Stimulated activated CD8-positive, alpha-beta memory T cell treated with anti-CD3 and anti-CD28 coated beads, Interleukin-4, amount 100 ng/mL, for 4 hours (primary cell): ENCODE measurements at places on chromosomes 7 and 10.
A peak's percentile ranks its signal among the peaks of the same experiment; 100 is the strongest.

GRCh38 chr10:132155723-132156381, 30.9 kb upstream of the DPYSL4 start:
- DNase-seq, result no peak

- DNase-seq, result no peak
Measured at GRCh38 chr7:11078247-11078834, 104.7 kb downstream of the PHF14 start.

DNA sequence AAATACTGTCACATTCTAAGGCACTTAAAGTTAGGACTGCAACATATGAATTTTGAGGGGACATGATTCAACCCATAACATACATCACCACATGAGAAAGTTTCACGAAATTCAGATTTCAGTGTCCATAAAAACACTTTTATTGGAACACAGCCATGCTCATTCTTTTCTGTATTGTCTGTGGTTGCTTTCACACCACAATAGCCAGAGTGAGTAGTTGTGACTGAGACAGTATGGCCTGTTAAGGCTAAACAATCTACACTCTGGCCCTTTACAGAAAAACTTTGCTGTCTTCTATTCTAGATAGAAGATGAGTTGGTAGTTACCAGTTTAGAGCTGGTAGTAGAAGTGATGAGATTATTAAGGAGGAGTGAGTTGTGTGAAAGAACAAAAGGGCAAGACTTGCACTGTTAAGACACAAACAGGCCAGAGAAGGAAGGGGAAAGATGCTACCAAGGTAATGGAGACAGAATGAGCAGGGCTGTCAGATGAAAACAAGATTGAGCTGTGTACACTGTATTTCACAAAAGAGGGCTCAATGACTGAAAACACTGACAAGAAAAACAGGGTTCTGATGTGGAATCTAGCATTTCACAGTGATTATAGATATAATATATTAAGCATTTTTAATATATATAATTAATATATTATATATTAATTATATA, 108.6 kb downstream of the PPP1R3A start:
- no peak for DNase-seq

DNA sequence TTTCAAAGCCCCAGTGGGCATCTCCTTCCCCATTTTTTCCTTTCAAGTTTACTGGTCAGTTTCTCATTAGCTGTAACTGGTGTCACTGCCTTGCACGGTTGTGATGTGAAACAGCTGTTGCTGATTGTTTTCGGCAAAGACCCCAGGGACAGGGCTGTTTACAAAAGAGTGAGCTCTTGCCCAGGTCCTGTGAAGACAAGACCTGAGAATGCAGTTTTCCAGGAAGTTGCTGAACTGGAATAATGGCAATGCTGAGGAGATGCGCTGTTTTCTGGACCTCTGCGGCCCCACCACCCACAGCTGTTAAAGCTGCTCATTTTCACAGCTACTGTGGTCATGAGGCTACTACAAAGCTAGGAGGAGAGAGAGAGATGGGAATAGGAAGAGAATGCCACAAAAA, 116.6 kb upstream of the RSU1 start:
- DNase-seq, result no peak

DNA sequence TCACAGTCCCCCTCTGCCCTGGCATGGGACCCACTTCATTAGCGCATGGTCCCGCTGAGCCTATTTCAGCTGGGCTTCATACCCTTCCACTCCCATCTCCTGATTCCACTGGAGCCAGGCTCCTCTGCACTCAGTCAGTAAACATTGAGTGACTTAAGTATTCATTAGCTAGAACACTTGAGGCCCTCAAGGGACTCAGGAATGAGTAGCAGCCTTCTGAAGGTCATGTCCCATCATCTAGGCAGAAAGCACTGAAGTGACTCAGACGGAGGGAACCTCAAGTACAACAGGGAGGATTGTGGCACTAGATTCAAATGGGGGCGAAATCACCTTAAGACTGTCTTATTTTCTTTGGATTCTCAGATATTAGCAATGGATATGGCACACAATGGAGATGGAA, 186.6 kb upstream of the INHBA start:
- no peak for DNase-seq

DNA sequence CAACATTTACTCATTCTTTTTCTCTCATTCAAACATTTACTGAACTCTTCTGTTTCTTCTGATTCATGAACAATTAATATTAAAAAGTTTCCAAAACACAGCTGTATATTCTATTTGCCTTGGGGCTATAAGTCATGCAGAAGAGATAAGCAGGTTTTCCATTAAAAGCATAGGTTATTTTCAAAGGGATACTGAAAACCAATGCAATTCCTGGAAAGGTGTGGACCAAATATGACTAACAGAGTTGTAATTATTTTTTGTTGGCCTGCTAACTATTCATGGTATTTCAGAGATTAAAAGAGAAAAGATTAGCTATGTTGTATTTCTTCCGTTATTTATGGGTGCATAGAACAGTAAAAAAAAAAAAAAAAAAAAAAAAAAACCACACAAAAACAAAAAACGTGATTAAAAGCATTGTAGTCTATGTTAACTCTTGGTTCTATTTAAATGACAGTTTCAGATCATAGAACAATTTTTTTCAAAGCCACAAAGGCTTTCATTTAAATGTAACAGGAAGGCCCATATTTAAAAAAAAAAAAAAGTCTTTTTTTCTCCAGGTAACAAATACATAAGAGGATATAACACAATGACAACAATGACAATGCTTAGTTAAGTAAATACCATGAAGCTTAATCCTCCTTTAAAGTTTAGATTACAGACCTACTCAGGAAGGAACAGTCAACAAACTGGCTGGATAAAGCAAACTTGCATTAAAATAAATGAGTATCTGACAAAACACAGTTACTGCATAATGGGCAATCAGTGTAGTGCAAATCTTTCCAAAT, 1042.9 kb downstream of the GATA3 start:
- no peak for DNase-seq

DNA sequence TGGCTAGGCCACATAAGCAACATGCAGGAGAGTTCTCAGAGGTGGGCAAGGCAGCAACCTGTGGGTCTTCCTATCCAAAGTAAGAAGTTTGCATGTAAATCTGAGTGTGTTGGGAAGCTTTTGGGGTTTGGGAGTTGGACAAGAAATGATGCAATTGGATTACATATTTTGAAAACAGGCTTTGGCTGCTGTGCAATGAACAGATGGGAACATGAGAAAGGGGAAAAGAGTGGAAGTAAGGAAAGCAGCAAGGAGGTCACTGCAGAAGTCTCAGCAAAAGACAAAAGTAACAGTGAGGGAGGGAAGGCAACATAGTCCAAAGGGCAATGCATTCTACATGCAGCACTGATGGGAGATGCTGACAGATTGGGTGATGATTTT, 61.1 kb upstream of the C10orf90 start:
- no peak for DNase-seq

- peak; percentile 19 for DNase-seq
Measured at GRCh38 chr7:135980665-135981180, 3.6 kb upstream of the MTPN start.

GRCh38 chr7:117143066-117143465, 179.8 kb downstream of the WNT2 start:
- DNase-seq, result no peak

- no peak for DNase-seq
Measured at GRCh38 chr10:127919418-127920271, 12.7 kb downstream of the PTPRE start.

DNA sequence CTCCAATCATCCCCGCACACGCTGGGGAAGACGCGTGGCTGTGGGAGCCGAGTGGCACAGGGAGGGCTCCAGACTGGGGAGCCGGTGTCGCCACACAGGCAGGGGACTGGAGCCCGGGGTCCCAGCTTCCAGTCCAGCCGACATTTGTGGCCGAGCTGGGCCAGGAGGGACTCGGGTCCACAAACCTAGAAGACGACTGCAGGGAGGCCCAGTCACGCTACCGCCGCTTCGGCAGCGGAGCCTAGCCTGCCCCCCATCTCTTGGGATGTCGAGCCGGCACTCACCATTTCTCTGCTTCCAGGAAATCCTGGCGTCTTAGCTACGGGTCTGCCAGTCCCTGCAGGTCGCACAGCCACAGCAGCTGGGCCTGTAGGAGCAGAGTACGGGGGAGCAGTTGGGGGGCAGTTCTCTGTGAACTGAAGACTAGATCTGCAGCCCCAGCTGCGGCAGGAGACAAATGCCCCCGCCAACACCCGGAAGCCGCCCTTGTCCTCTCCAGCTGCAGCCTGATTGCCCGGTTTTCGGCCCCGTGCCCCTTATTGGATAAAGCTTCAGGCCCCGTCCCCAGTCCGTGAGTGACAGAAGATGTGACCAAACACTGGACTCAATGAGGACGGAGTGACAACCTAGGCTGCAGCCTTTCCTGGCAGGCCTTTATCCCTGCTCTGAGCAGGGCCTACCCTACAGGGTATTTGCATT, 270.7 kb downstream of the ZNF33B start:
- DNase-seq, result no peak

DNA sequence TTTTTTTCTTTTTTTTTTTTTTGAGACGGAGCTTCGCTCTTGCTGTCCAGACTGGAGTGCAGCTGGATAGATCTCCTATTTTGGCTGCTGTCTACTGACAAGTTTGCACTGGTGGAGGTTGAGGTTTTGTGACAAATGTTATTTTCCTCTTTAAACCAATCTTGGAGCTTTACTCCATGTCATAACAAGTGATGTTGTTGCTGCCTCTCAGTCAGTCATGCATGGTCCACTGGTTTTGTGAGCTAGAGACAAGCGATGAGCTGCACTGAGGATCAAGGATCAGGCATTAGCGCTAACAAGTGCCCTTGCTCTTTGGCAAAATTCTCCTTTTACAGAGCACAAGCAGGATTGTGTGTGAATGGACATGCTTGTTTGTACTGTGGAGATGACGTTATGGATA, 805 bp upstream of the WDFY4 start:
- no peak for DNase-seq

- DNase-seq, result no peak
Measured at GRCh38 chr7:71140264-71140663, 8.3 kb downstream of the GALNT17 start.

GRCh38 chr7:77327067-77327931, 88.8 kb downstream of the GSAP start:
- no peak for DNase-seq

DNA sequence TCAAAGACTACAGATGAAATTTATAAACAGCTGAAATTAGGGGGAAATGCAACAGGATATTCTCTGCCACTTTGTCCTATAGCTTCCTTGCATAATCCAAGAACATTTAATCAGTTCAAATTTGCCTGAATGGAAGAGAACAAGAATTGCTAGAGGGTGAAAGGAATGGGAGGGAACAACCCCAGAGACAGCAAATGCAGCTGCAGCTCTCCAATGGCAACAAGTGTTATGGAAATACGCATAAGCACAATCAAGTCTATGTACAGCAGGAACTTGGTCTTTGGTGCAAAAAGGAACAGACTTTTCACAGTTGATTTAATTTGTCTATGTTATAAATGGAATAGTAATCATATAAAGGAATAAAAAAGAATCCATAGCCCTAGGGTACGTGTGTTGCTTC, 269.0 kb upstream of the ETV1 start:
- DNase-seq, result no peak

- DNase-seq, result no peak
Measured at GRCh38 chr7:3537210-3537875, 236.3 kb downstream of the SDK1 start.

DNA sequence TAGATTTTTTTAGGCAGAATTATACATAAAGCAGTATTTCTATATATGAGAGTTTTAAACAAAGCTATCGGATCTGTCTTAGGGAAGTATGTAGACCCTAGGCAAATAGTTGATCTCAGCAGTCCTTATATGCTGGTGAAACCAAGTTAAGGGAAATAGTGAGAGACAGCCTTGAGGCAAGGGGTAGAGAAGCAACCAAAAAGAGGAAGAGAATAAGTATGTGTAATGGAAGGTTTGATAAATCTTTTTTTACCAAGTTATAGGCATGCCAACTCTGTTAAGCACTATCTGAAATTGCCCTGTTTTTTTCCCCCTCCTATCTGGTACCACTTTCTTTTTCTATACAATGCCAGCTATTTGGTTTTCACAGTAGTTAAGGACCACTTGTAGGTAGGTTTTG, 19.9 kb downstream of the SPAG6 start:
- no peak for DNase-seq

- DNase-seq, result no peak
Measured at GRCh38 chr10:70052462-70053217, at the start of gene MACROH2A2. Gene MACROH2A2, plus strand, starts transcription at chr10:70052846. Its CDS starts 22,813 bp downstream, at chr10:70075659.

- no peak for DNase-seq
Measured at GRCh38 chr7:24702755-24703154, 54.5 kb downstream of the GSDME start.

DNA sequence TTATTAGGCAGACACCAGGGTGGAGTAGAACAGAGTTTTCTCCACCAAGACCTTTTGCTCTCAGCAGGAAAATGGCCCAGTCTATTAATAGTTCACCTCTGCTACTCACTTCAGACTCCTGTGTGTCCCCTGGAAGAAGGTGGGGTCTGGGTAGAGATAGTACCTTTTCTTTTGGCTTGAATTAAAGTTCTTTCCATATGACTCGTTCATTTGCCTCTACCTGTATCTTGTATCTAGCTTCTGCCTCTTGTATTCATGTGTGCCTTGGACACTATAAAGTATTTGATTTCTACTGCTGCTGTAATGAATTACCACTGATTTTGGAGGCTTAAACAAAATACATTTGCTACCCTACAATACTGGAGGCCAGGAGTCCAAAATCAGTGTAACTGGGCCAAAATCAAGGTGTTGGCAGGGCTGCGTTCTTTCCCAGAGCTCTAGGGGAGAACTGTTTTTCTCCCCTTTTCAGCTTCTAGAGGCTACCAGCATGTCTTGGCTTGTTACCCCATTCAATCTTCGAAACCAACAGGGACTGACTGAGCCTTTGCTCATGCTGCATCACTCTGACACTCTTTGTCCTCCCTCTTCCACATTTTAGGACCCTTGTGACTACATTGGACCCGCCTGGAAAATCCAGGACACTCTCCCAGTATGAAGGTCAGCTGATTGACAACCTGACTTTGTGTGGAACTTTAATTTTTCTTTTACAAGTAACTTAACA, 155.6 kb upstream of the PRSS58 start:
- DNase-seq, result no peak

- DNase-seq, result no peak
Measured at GRCh38 chr10:97163181-97163580, 22.6 kb downstream of the SLIT1 start.

DNA sequence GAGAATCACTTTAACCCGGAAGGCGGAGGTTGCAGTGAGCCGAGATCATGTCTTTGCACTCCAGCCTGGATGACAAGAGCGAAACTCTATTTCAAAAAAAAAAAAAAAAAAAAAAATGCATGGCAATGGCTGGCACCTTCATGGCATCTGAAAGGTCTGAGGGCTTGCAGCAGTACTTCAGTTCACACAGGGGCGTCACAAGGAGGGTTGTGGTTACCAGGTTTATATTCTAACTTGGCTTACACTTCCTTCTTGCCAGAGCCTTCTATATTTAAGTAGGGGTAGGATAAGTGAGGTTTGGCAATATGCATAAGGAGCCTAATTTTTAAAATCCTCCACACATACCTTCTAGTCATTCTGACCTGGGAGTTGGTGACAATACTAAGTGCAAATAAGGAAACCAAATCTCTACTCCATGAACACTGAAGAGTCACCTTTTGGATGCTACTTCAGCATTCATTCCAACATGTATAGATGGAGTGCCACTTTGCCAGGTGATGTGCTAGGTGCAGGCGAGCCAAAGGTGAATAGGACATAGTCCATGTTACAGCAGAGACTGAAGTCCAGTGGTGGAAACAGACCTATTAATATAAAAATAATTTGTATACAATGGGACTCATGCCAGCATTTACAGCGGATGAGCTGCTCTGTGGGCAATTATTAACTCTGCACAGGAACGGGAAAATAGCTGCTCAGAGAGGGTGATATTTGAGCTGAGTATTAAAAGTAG, 57.8 kb upstream of the PDCD4 start:
- DNase-seq, result no peak
